ENCODE measurements at places on chromosomes 12 and 14.
A peak's percentile ranks its signal among the peaks of the same experiment; 100 is the strongest.

GRCh38 chr14:50972734-50973133 is 28.5 kb upstream of the PYGL start:
- no peak for ATAC-seq

- no peak for ATAC-seq
Observed at GRCh38 chr12:10242539-10242938, 29.9 kb downstream of the GABARAPL1 start.

DNA sequence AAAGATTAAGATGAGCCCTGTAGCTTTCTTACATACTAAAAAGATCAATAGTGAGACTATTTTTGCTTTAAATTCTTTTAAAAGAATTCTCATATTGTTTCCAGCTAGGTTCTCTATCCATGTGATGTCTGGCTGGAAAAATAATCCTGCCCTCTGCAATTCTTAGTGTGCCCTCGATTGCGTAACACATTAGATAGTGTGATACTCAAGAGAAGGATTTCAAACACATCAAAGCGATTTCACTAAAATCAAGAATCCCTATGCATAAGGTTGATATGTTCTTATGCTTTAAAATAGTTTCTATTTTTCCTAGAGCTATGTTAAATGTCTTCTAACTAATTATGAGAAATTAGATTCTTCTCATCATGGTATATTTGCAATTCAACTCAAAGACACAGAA is 127.3 kb upstream of the PLEKHA5 start:
- ATAC-seq, result no peak

DNA sequence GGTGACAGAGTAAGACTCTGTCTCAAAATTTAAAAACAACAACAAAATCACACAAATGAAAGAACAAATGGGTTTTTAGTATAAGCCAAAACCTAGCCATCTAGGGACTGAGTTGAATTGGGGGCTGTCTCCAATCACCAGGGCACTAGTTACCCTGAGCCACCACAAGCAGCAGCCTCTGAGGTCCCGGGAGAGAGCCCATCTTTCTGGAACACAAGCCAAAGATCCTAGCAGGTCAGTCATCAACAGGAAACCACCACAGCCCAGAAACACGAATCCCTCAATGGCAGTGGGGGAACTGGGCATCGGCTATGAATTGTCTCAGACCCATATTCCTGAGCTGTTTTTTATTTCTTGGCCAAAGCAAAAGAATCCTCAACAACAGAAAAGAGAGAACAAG is 75.3 kb downstream of the KDM2B start:
- ATAC-seq, result no peak

- peak; percentile 72 for ATAC-seq
Observed at GRCh38 chr12:110689281-110690126, 589 bp upstream of the HVCN1 start.

DNA sequence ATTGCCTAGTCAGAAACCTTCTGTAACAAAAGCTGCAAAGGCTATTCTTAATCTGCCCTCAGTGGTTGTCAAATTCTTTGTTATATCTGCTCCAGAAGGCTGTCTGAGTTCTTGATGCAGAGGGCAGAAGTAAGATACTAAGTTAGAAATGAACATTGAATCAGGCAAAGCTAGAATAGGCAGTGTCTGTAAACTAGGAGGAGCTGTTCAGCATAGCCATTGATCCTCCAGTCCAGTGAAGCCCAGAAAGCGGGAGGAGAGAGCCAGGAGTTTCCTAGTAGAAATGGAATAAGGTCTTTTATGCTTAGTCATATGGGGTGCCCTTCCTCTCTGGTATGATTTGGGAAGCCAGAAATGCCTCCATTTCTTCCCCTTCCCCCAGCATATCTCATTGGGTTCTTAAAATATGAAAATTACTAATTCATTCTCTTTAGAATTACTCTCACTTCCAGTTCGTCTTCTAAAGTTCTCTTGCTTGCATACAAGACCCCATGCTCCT is 76.2 kb downstream of the APAF1 start:
- ATAC-seq, result no peak

All from activated CD4-positive, CD25-positive, alpha-beta regulatory T cell treated with anti-CD3 and anti-CD28 coated beads, Interleukin-2, amount 50 U/mL, for 24 hours (primary cell).